ENCODE measurements at places on chromosomes 5 and 9. TPM values are rescaled to one million over a fixed set of nuclear protein-coding genes. Genes with fewer than 3 reads are reported as not detected.

DNAJC18 gene
- total RNA-seq = 20.3 TPM

DNAH5 gene
- total RNA-seq = 0.35 TPM

RPL12 gene
- total RNA-seq = 407 TPM

ACOT12 gene
- total RNA-seq = not detected

DNA sequence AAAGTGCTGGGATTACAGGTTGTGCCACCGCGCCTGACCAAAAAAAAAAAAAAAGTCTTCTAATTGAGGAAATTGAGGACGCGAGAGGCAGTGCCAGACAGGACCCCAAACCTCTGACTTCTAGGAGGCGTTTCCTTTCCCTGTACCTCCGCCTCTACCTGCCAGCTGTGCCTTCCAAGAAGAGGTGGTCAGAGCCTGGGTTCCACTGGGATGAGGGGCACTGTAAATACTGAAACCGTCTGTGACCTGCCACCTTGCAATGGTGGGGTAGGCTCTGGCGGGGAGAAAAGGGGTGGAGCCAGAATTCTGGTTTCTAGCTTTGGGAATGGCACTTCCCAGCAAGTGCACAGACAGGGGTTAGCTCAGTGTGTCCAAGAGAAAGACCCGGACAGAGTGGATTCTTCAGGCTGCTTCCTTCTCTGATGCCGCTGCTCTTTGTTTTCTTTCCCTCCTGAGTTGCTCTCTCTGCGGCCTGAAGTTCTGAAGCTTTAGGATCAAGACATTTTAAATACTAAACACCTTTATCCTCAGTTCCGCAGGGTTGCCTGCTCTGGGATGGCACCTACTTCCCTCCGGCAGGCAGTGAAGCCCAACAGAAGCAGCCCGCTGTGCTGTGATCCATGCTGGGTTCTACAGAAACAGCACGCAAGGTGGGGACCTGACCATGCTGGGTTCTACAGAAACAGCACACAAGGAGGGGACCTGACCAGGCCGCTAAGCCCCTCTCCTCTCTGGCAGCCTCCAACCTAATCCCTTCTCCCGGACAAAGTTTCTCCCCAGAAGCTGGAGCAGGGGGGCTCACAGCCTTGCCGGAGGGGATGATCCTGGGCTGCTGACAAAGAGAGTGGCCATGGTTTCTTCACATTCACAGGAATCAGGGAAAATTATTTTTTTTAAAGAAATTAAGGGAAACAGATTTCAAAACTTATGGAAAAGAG lies 65.2 kb downstream of the OTULIN start:
- DNase-seq = no peak

GRCh38 chr5:168585119-168585856 lies 6.1 kb upstream of the PANK3 start:
- no peak for DNase-seq

GRCh38 chr9:24036459-24036858 lies 210.4 kb upstream of the ELAVL2 start:
- no peak for DNase-seq

GRCh38 chr5:141646026-141646425 lies 5.2 kb downstream of the FCHSD1 start:
- no peak for DNase-seq

GRCh38 chr9:79213417-79214125 lies 358.2 kb upstream of the TLE4 start:
- DNase-seq = no peak

DNA sequence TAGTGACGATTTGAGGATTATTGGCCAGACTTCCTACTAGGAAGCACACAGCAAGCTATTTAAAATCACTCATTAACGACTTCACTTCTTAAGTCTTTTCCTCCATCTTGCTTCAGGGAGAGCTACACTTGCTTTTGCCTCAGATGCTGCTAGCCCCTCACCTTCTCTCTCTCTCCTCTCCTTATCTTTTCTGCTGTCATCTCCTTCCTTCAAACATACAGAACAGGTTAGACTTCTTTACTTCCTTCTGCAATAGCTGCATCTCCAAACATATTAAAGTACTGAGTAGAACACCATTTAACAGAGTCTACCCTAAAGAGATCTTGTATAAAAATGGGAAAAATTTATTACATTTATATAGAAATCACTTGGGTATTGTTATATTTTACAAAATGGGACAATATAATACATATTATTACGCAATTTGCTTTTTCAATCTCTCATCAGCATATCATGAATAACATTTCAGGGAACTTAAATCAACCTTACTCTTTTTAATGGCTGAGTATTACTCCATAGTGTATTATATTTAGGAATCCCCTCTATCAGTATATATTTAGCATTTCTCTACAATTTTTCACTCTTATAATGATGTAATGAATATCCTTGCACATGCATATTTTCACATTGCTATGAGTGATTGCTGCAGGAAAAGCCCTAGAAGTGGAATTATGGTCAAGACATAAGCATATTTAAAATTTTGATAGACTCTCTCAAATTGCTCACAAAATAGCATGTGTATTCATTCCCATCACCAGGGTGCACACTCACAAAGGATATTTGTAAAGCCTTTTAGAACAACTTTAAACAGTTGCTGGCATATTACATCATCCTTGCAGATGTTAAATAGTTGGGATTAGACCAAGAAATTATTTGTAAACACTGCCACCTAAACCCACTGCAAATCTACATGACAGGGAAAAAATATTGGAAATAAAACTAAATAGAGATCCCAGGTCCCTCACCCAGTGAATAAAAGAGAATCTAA lies 164.5 kb upstream of the NFIB start:
- no peak for DNase-seq

GRCh38 chr9:36936498-36936831 lies 97.6 kb downstream of the PAX5 start:
- DNase-seq = no peak

DNA sequence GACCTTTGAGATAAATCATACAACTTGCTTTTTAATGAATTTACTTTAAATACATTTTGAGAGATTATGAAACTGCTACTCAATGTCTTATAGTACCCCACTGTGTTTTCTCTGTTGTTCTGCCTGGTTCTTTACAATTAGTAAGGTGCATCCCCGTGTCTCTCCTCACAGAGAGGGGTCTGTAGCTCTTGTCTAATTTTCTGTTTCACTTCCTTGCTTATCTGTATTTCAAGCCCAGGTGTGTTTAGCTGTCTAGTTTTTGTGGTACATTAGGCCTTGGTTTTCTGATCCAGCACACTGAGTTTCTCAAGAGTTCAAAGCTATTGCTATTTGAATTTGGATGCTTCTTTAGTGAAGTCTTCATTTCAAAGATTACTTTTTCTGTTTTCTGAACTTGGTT lies 105.1 kb downstream of the MAST4 start:
- DNase-seq = no peak

GRCh38 chr5:174623433-174624019 lies 100.9 kb upstream of the MSX2 start:
- DNase-seq = no peak

- no peak for DNase-seq
These were observed 85.0 kb downstream of the SGCD start for GRCh38 chr5:156411957-156412356.

DNA sequence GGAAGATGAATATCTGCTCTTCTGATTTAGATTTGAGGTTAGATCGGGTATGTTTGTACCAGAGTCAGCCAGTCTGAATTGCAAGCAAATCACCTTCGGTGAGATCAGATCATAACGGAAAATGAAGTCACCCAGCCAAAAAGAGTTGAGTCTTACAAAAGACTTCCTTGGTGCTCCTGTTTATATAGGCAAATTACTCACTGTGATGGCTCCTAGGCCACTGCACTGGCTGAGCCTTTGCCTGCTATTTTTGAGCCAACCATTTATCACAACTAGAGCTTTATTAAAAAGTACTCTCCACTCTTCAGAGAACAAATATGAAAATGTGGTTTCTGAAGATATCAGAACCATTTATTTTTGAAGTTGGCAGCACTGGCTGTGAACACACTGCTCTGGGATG lies 277.7 kb upstream of the PCSK5 start:
- no peak for DNase-seq

- no peak for DNase-seq
These were observed 11.2 kb downstream of the RICTOR start for GRCh38 chr5:39063037-39063436.

- DNase-seq = no peak
These were observed 53.8 kb upstream of the EDIL3 start for GRCh38 chr5:84438456-84438855.

Data from cardiac septum (tissue), 1 donor.